ENCODE measurements at places on chromosomes 4 and X.

- DNase-seq = no peak
Observed at GRCh38 chr4:82797405-82798111, 1.0 kb downstream of the SCD5 start.

- no peak for DNase-seq
Observed at GRCh38 chr4:162126729-162127128, 37.1 kb downstream of the FSTL5 start.

DNA sequence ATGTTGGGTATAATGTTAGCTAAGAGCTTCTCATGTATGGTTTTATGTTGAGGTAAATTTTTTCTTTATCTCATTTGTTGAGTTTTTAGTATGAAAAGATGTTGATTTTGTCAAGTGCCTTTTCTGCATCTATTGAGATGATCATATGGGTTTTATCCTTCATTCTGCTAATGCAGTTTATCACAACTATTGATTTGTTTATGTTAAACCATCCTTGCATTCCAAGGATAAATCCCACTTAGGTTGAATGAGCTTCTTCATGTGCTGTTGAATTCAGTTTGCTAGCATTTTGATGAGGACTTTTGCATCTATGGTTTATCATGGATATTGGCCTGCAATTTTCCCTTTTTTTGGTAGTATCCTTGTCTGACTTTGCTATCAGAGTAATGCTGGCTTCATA, 93.3 kb downstream of the SYTL5 start:
- no peak for DNase-seq

DNA sequence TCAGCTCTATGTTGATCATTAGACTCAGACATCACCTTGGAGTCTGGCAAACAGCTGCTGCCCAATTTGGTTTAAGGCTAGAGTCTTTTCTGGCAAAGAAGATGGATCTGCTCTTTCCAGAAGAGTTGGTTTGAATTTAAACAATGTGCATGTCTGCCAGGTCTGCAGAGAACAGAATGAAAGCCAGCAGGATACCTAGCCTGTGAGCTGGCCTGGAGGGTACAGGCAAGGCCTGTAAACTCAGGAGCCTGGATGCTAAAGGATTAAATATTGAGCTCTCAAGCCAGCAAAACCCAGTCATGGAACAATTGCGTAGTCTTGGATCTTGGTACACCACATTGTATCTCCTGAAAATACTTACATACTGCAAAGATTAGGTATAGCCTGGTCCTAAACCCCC, 15.6 kb upstream of the PDLIM3 start:
- no peak for DNase-seq

All from stimulated activated CD4-positive, alpha-beta T cell treated with anti-CD3 and anti-CD28 coated beads, Interleukin-1b, Interleukin-23, amount 100 ng/mL, for 1 hour (primary cell).